ENCODE measurements at places on chromosomes 2 and 18.

DNA sequence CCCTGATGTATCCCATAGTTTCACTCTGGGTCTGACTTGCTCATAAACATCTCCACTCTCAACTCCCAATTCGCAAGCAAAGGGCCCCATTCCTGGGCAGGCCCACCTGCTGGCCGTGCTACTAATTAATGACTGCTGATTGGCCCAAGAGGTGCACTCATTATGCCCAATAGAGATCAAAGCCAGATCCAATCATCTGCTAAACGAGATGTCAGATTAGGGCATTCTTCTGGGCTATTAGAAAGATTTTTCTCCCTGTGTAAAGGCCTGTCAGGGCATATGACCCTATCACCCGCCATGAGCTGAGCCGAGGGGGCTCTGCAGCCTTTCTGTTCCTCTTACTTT, 103.4 kb upstream of the HAAO start:
- no peak for DNase-seq

GRCh38 chr2:237590272-237591140, at the start of gene RAB17:
Gene RAB17 (minus strand): TSS chr2:237590734. CDS start chr2:237586154, 4,580 bp downstream.
- DNase-seq, result no peak

DNA sequence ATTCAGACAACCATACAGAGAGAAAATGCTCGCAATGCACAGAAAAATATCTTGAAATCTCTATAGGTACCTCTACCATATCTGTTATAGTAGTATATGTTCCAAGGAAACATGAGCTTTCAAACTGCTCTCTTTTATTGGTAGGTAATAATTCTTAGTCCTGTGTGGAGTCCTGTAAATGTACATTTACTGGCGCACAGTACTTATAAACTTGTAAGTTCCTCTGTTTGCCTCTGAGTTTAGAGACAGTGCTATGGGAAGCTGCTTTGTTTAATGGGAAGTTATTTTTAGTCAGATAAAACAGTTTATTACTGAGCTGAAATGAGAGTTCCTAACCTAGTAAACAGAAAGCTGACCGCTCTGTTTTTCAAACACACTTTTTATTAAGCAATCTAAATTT, 52.7 kb downstream of the CCDC93 start:
- no peak for DNase-seq

GRCh38 chr18:43819397-43819796, 542.1 kb upstream of the SYT4 start:
- no peak for DNase-seq

- DNase-seq, result no peak
Observed at GRCh38 chr18:80194874-80195570, 52.3 kb downstream of the PARD6G start.

- DNase-seq, result no peak
Observed at GRCh38 chr18:72161691-72162090, 382.5 kb downstream of the CBLN2 start.

All from skeletal muscle cell (primary cell).